ENCODE measurements at places on chromosomes 5 and 9. TPM values are rescaled to one million over a fixed set of nuclear protein-coding genes. Genes with fewer than 3 reads are reported as not detected.

DNA sequence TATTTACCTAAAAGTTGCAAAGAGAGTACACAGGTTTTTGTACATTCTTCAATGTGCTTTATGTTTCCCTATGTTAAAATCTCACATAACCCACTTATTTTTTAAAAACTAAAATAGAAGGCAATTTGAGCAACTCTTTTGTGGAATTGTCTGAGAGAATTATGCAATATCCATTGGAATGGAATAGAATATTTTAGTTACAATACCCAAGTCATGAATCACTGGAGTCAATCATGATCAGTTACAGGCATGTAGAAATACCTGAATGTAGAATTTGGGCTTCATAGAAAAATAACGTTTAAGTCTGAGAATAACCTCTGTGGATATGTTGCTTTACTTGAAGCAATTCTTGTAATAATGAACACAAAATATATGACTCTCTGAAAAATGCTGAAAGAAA, 143.3 kb downstream of the FGF10 start:
- no peak for DNase-seq

- no peak for DNase-seq
Measured at GRCh38 chr9:99954819-99955218, 48.4 kb downstream of the STX17 start.

VLDLR gene
- total RNA-seq: 60.1 TPM

DNA sequence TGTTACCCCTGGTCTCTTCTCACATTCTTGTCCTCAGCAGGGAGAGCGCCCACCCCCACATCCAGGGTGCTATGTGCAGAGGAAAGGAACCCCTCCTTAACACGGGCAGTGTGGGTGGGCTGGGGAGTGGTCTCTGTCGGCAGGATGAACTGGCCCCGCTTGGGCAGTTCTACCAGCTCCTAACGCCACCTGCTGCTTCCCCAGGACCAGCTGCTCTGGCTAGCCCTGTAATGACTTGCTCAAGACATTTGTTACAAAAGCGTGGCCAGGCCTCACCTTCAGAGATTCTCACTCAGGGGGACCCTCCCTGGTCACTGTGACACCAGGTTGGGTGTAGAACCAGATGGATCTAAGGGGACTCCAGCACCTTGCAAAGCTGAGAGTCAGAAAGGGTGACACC, 82.4 kb downstream of the HMCN2 start:
- peak; percentile 22 for DNase-seq

DNA sequence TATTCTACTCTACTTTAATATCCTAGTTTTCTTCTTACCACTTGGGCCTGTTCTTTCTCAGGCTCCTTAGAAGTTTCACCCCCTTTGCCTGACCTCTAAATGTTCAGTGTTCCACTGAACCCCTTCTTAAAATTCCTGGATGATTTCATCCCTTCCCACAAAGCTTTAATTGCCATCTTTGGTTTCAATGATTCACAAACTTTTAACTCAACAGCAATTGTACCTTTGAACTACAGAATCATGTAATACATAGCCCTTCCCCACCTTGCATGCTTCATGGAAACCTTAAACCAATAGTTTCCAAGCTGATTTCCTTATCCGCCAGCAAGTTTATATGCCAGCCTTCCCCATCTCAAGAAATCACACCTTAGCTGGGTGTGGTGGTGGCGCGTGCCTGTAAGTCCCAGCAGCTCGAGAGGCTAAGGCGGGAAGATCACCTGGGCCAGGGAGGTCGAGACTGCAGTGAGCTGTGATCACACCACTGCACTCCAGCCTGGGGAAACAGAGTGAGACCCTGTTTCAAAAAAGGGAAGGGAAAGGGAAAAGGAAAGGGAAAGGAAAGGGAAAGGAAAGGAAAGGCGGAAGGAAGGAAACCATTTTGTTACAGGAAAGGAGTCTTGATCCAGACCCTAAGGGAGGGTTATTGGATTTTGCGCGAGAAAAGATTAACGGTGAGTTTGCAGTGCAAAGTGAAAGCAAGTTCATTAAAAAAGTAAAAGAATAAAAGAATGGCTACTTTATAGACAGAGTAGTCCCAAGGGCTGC, 1023.7 kb upstream of the DMAC1 start:
- DNase-seq: no peak

DNA sequence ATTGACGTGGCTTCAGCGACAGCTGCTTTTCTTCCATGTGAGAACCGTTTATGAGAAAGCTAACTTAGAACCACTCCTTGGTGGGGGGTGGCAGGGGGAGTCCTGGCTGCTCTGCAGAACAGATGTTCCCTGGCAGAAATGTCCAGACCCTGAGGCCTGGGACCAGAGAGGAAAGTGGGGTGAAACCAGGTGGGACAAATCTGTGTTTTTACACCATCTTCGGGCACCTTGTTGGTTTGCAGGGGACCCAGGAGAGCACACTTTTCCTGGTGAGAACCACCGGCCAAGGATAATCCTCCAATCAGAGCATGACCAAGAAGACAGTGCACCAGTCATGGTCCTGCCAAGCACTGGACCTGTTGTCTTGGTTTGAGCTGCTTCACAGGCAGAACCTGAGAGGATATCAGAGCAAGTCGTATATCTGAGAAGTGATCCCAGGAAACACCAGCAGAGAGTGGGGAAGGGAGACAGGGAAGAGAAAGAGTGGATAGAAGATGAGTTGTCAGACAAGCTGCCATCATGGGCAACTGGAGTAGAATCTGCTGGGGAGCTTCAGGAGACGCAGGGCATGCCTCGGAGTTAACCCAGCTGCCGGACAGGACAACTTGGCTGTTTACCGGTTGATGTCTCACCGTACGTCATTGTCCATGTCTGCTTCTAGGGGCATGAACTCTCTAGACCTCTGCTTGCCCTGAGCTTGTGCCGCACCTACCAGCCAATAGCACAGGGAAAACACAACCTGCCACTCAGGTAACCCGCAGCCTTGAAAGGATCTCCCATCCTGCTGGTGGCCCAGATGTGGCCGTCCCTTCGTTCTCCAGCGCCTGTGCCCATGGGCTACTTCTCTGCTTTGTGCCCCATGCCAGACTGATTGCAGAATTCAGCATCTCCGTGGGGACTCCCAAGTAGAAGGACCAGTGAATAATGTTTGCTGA, 178.4 kb upstream of the MVB12B start:
- DNase-seq: peak; percentile 28

ACOT12 gene
- total RNA-seq: not detected

NOXA1 gene
- 1.2 TPM for total RNA-seq

PCDHGA12 gene
- total RNA-seq: 5.1 TPM

GRCh38 chr5:172757394-172758010, 13.5 kb downstream of the DUSP1 start:
- DNase-seq: no peak

DNA sequence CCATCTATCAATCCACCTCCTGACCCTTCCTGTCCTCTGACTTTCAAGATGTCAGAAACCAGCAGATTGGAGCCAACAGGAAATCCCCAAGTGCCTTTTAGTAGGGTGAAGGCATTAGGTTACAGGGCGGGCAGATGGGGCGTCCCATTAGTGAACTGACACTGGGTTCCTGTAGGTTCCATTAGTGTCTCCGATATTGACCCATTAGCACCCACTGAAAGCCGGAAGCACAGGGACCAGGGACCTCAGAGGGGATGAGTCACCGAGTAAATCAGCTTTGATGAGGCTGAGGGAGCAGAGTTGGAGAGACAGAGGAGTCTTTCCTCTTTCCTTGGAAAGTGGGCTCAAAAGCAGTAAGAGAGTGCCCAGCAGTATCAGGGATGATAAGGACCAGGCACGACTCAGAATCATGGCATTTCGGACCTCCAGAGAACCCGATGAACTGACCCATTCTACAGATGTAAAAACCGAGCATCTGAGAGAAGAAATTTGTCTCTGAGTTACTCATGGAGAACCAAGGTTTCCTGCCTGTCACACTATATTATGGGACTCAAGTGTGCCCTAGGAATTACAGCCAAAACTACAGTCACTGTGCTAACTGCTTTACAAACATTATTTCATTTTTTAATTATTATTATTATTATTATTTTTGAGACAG, 47.2 kb upstream of the FABP6 start:
- DNase-seq: no peak

DNA sequence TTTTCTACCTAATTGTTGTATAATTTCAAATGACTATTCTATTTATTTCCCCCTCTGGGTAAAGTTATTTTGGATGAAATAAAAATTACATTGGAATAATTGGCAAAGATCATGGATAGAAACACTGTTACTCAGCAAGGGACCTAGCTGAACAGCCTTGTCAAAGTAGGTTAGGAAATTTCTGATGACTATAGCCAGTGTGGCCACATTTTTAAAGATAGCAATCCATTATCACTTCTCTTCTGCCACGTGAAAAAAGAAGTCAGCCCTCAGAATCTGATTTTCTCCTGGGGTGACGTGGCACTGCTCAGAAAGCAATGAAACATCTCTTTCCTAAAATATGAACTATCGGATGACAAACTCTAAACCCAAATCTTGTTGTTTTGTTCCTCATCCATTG, 784.2 kb upstream of the RIOK2 start:
- DNase-seq: no peak

OR1J2 gene
- total RNA-seq: not detected

GRCh38 chr9:129624947-129625346, 1.0 kb upstream of the NTMT1 start:
- no peak for DNase-seq

OTULINL gene
- total RNA-seq: 4.4 TPM

- no peak for DNase-seq
Measured at GRCh38 chr9:5920860-5921328, 30.2 kb downstream of the MLANA start.

PTPRD gene
- 105 TPM for total RNA-seq

GRCh38 chr5:137122075-137122474, 377.1 kb downstream of the SPOCK1 start:
- no peak for DNase-seq

DNA sequence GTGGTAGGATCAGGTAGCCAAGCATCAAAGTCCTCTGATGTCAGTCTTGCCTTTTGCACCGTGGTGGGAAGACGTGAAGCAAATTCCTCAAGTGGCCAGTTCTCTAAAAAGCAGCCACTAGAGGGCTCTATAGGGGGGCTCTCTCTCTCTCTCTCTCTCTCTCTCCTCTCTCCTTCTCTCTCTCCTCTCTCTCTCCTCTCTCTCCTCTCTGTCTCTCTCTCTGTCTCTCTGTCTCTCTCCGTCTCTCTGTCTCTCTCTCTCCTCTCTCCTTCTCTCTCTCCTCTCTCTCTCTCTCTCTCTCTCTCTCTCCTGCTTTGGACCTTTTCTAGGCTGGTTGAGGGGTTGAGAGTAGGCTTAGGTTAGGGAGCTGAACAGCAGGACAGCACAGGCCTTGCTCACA, 13.9 kb upstream of the OSMR start:
- peak; percentile 26 for DNase-seq

SH2D3C gene
- 13.6 TPM for total RNA-seq

CNTFR gene
- 6.2 TPM for total RNA-seq

DNA sequence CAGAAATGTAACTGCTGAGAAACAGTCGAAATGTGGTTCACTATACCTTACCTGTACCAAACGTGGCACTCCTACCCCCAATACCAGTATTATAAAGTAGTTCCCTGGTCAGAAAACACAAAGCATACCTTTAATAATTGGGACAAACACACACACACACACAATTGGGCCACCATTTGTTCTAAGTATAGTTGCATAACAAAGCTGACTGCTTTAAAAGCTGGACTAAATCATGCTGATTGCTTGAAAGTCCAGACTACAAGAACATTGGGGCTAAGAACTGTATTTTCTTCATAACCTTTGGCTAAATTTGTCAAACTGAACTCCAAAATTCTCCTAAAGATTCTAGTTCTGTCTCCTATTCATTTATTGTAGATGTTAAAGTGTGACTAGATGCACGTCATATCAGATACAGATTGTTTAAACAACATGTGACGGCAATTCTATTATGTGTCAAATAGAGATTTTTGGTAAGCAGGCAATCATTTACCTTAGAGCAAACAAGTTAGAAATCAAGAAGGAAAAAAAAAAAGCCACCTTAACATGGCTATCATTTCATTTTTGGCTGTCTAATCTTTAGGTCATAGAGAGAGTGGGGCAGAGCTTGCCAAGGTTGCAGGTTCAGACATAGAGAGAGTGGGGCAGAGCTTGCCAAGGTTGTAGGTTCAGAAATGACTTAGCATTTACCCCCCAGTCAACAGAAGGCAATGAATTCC, 265.1 kb downstream of the ARL15 start:
- DNase-seq: no peak

DNA sequence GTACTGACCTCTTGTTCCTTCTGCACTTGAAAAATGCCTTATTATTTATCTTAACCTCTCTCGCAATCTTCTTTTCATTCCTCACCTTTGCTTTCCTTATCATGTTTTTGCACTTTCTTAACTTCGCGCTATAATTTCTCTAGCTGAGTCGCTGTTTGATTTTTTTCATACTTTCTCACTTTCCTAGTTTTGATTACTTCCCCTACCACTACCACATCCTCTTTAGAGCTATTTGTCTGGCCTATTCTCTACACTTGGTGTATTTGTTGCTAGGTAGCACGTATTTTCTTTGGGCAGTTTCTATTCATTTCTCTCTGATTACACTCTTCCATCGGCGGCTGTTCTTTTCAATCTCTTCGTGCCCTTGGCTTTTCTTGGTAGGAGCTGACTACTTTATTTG, 611.8 kb downstream of the BNC2 start:
- no peak for DNase-seq

GMCL2 gene
- total RNA-seq: not detected
